ENCODE measurements at places on chromosomes 5 and 9.

- DNase-seq: no peak
These were observed 222.7 kb downstream of the CFAP90 start for GRCh38 chr5:7628248-7628647.

DNA sequence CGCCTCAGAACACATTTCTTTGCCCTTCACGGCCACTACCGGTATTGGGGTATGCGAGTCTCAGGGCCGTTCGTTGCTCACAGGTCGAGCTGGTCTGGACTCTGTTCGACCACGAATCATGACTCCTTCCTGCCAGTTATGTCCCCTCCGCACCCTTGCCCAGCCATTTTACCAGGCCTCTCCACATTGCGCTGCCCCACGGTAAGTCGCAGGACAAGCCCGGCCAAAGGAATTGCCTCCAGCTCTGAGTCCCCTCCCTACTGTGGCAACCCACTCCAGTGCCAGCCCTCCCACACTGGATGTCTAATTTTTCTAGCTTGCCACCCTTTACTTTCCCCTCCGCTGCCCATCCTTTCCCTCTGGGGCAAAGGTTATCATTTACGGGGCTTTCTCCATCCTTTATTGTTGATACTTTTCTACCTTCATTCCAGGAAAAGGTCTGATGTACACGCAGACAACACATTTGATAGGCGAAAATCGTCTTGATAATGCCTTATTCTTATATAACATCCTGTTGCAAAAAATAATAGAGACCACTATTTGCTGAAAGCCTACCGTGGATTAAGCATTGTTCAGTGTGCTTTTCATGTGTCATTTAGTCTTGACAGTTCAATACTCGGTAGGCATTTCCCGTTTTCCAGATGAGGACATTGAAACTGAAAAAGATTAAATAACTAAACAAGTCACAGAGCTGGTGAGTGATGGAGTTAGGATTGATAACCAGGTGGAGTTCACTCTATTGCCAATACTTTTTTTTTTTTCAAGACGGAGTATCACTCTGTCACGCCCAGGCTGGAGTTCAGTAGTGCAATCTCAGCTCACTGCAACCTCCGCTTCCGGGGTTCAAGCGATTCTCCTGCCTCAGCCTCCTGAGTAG is 958 bp upstream of the HSPA5 start:
- peak; percentile 46 for DNase-seq

GRCh38 chr5:124906339-124907097 is 160.1 kb upstream of the ZNF608 start:
- DNase-seq: peak; percentile 83

DNA sequence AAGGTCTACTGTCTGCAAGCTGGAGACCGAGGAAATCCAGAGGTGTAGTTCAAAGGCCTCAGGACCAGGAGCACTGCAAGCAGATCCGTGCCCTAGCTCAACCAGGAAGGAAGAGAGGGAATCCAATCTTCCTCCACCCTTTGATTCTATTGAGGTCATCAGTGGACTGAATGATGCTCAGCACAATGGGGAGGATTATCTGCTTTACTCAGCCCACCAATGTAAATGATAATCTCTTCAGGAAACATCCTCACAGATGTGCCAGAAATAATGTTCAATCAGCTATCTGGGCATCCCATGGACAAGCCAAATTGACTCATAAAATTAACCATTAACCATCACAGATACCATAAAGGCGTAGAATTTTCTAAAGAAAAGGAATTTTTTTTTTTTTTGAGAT is 92.0 kb downstream of the BASP1 start:
- DNase-seq: no peak

GRCh38 chr5:42779083-42779482 is 22.5 kb downstream of the CCDC152 start:
- no peak for DNase-seq

- peak; percentile 13 for DNase-seq
These were observed 738.2 kb downstream of the SEMA5A start for GRCh38 chr5:8807636-8808035.

DNA sequence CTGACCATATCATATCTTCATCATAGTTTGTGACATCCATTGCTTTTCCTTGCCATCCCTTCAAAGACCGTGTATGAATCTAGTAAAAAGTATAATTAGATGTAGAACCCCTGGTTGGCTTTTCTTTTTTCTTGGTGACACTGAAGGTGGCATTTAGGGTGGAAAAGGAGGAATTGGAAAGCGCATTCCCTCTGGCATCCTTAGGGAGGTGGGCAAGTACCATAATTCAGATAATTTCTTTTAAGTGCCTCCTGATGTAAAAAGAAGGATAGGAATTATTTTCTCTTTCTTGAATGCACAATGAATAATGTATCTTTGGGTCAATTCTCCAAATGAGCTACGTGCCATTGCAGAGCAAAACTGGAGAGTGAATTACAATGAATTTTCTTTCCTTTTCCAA is 73.2 kb upstream of the SMARCA2 start:
- no peak for DNase-seq

- no peak for DNase-seq
These were observed 33.8 kb upstream of the NEURL1B start for GRCh38 chr5:172607213-172607793.

GRCh38 chr9:29648601-29649000 is 2075.3 kb upstream of the C9orf72 start:
- peak; percentile 18 for DNase-seq

DNA sequence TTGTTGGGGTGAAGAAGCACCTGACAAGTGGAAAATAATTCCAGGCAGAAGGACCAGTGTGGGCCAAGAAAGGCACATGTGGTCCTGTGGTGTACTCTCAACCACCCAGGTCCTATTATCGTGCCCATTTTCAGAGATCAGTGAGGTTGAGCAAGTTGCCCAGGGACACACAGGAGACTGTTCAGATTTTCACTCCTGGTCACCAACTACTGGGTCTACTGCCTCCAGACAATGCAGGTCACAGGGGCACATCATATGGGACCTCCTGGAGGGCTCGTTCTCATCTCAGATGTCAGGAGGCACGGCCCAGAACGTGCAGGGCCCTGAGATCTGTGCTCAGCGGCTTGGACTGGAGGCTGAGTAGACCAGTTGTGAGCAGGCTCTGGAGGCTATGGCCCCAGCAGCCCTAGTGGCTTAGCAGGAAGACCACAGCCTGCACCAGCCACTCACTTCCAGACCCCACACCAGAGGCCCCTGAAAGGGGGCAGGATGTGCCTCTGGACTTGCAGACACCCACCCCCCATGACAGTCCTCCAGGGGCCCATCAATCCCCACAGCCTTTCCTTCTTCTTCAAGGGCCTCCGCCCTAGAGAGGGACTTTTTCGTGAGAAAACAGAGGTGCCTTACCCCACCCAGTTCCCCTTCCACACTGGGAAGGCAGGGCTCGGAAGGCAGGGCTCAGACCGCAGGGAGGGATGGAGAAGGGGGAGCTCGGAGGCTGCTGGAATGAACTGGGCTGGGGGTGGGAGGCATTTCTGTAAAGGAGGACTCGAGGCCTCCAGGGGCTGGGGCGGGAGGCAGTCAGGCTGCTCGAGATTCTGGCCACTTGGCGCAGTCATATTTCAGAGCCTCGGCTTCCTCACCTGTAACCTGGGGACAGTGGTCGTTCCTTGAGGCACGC is 82.7 kb upstream of the NEURL1B start:
- DNase-seq: no peak
